ENCODE measurements at places on chromosomes 6 and 20. TPM values are rescaled to one million over a fixed set of nuclear protein-coding genes. Genes with fewer than 3 reads are reported as not detected.

The BIRC7 gene
- not detected for total RNA-seq

The ULBP1 gene
- 0.61 TPM for total RNA-seq

The CLPSL2 gene
- total RNA-seq: not detected

The NR2E1 gene
- total RNA-seq: not detected

The BNIP5 gene
- not detected for total RNA-seq

The PACSIN1 gene
- total RNA-seq: not detected

The WFDC8 gene
- not detected for total RNA-seq

The FAM217A gene
- not detected for total RNA-seq

The SYNGAP1 gene
- 8.8 TPM for total RNA-seq

The BCL2L1 gene
- 77.1 TPM for total RNA-seq

The HELZ2 gene
- 56.1 TPM for total RNA-seq

The MEA1 gene
- 26.4 TPM for total RNA-seq

The TBCC gene
- 40.1 TPM for total RNA-seq

The RIPPLY2 gene
- 0.97 TPM for total RNA-seq

The DNAH8 gene
- total RNA-seq: not detected

The CDH26 gene
- 0.49 TPM for total RNA-seq

The MICB gene
- total RNA-seq: 12.9 TPM

The THBS2 gene
- total RNA-seq: 239 TPM

The SALL4 gene
- total RNA-seq: 0.16 TPM

The SLC12A5 gene
- total RNA-seq: not detected

The TTBK1 gene
- total RNA-seq: not detected

The GHRH gene
- total RNA-seq: not detected

The OVOL2 gene
- total RNA-seq: not detected

The RIMS4 gene
- under 0.01 TPM for total RNA-seq

The CDH22 gene
- not detected for total RNA-seq

The CAGE1 gene
- not detected for total RNA-seq

The NMBR gene
- total RNA-seq: not detected

The GNAS-AS1 gene
- total RNA-seq: 0.81 TPM

The PPP1R3G gene
- total RNA-seq: 6.2 TPM

The C20orf144 gene
- total RNA-seq: 0.36 TPM

The SRPK1 gene
- total RNA-seq: 44.0 TPM

The COQ3 gene
- total RNA-seq: 2.9 TPM

The RPP40 gene
- total RNA-seq: 7.0 TPM

The PFDN4 gene
- total RNA-seq: 38.9 TPM

The FBXO30 gene
- 25.8 TPM for total RNA-seq

The PSMB8 gene
- 69.7 TPM for total RNA-seq

The CLPSL1 gene
- total RNA-seq: not detected

The GLO1 gene
- 112 TPM for total RNA-seq

The CFB gene
- 13.5 TPM for total RNA-seq

The CLIC5 gene
- 0.16 TPM for total RNA-seq

The FOXS1 gene
- total RNA-seq: not detected

The CRISP3 gene
- not detected for total RNA-seq

The BPIFB4 gene
- total RNA-seq: not detected

The GPX5 gene
- total RNA-seq: not detected

The OR2H2 gene
- not detected for total RNA-seq

The BMP5 gene
- total RNA-seq: not detected

The SLA2 gene
- total RNA-seq: under 0.01 TPM

The ATXN1 gene
- 73.5 TPM for total RNA-seq

The DEFB126 gene
- total RNA-seq: not detected

The RPRD1B gene
- 21.6 TPM for total RNA-seq

The PSORS1C2 gene
- total RNA-seq: not detected

The FAM229B gene
- total RNA-seq: 13.3 TPM

All from hair follicle dermal papilla cell (primary cell).